ENCODE measurements at places on chromosomes 2 and 18.

DNA sequence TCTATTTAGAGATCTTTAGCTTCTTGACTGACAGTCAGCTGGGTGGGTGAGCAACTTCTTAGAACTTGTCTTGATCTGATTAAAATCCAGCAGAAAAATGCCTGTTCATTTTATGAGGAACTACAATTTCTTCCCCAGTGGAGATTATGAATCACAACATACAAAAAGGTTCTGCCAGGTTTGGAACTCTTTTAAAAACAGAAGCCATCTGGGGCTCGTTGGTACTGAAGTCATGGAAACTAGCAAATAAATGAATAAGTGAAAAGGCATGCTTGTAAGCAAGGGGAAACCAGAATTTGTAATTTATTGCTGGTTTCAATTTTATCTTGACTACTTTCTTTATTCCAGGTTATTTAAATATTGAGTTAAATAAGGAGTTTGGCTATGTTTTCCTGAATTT is 767.4 kb downstream of the MBD2 start:
- no peak for DNase-seq

DNA sequence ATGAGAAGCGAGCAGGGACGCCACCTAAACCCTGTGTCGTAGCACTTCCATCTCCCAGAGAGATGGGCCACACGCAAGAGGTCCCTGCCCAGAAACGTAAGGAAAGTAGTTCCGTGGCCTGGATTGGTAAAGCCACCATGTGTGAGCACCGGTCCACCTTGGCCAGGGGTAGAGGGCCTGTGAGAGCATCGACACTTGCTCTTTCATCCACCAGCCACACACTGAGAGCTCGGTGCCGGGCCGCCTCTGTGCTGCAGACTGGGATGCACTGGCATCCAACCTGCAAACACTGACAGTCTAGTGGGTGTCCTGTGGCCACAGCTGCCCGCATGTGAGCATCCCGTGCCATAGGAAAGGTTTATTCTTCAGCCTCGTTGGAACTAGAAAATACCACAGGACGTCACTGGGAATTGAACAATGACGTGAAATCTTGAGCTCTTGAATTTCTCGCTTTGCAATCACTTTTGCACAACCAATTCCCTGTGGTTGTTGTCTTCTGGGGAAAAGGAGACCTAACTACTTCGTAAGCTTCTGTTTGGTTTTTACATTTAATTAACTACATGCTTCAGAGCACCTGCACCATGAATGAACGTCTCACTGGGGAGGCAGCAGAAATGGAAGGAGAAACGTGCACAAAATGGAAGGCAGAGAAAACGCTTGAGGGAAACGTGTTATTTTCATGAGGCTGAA is 212.0 kb upstream of the RAB6C start:
- DNase-seq, result no peak

DNA sequence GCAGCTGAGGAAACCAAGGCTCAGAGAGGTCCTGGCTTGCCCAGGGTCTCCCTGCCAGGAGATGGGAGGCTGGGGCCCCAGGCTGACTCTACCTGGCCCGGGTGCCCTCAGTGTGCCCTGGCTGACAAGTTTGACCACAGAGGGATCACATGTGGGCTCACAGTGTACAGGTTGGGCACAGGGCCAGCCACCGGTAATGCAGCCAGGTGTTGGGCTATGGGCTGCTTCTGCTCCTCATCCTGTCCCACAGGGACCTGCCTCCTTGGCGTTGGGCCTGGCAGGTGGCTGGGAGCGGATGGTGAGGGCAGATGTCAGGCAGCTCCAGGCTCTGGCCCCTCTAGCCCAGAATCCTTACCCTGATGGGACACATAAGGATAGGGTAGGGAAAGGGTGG is 250.5 kb downstream of the LOXHD1 start:
- no peak for DNase-seq

GRCh38 chr2:7983451-7983850 is 698.4 kb upstream of the ID2 start:
- no peak for DNase-seq

GRCh38 chr2:133500917-133501316 is 67.3 kb downstream of the NCKAP5 start:
- no peak for DNase-seq
